CD4-positive, CD25-positive, alpha-beta regulatory T cell (primary cell): ENCODE measurements at places on chromosomes 3 and 15. TPM values are rescaled to one million over a fixed set of nuclear protein-coding genes. Genes with fewer than 3 reads are reported as not detected.

ADGRG7 gene
- polyA plus RNA-seq, result not detected

TRPM1 gene
- polyA plus RNA-seq, result not detected

LYSMD2 gene
- polyA plus RNA-seq, result 44.1 TPM

ZNF80 gene
- 0.36 TPM for polyA plus RNA-seq

DNA sequence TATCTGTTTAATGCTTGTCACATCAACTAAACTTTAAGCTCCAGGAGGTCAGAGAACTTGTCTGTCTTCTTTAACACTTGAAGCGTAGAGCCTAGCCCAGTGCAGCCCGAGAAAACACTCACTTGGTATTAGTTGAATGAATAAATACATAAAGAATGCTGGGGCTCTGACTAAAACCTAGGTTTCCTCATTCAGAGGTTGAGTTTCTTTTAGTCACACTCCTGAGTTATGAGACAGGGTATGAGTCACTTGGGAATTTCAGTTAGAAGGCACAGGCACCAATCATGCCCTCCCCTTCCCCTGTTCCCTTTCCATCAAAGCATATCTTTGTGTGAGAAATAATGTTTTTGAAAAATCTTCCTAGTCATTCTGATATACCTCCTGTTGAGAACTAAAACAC is 589.8 kb upstream of the DPPA4 start:
- no peaks in the 10 kb centered on the region for H3K36me3 ChIP-seq
- no peaks in the 10 kb centered on the region for H3K4me1 ChIP-seq
- no peak for DNase-seq
- no peak overlapping the region for H3K4me3 ChIP-seq
- H3K27me3 ChIP-seq, result peaks cover 4% of the 10 kb centered on the region
- H3K27ac ChIP-seq, result no peak overlapping the region

- no peak overlapping the region for H3K4me3 ChIP-seq
- peaks cover 26% of the 10 kb centered on the region for H3K36me3 ChIP-seq
- peaks cover 20% of the 10 kb centered on the region for H3K4me1 ChIP-seq
Measured at GRCh38 chr15:56168394-56168793, 75.3 kb downstream of the RFX7 start.

- H3K27me3 ChIP-seq, result no peaks in the 10 kb centered on the region
- peak; percentile 57 for DNase-seq
- H3K4me3 ChIP-seq, result no peak overlapping the region
- no peak overlapping the region for H3K27ac ChIP-seq
- H3K4me1 ChIP-seq, result no peaks in the 10 kb centered on the region
Measured at GRCh38 chr3:125035217-125035616, 20.6 kb downstream of the HEG1 start.

- no peaks in the 10 kb centered on the region for H3K27me3 ChIP-seq
- no peaks in the 10 kb centered on the region for H3K36me3 ChIP-seq
- H3K4me1 ChIP-seq, result no peaks in the 10 kb centered on the region
Measured at GRCh38 chr15:83462026-83462425, 14.9 kb downstream of the SH3GL3 start.
